ENCODE measurements at places on chromosomes 5 and 9.
A peak's percentile ranks its signal among the peaks of the same experiment; 100 is the strongest.

- no peak for DNase-seq
Measured at GRCh38 chr5:80756292-80756691, 101.5 kb upstream of the DHFR start.

DNA sequence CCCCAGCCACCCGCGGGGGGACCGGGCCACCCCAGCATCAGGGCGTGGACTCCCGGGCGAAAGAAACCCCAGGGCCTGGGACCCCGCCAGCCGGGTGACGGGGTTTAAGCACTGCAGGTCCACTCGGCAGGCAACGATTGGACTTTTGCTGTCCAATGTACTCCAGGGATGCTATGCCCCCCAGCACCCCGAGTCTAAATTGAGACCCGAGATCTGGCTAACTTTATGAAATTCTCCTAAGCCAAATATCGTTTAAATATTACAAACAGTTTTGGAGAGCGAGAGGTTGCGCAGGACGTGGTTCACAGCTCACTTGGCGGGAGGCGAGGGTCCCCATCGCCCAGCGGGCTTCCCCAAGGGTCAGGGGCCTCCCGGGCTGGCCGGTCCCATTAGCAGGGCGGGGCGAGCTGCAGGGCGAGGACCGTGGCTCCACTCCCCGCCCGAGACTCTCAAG lies 384 bp upstream of the MRPS2 start:
- DNase-seq = no peak

- DNase-seq = peak; percentile 76
Measured at GRCh38 chr9:112487008-112487798, 576 bp downstream of the KIAA1958 start.

GRCh38 chr5:56647099-56647850 lies 168.1 kb upstream of the MAP3K1 start:
- DNase-seq = no peak

GRCh38 chr9:125446561-125447094 lies 185.0 kb downstream of the GAPVD1 start:
- no peak for DNase-seq

DNA sequence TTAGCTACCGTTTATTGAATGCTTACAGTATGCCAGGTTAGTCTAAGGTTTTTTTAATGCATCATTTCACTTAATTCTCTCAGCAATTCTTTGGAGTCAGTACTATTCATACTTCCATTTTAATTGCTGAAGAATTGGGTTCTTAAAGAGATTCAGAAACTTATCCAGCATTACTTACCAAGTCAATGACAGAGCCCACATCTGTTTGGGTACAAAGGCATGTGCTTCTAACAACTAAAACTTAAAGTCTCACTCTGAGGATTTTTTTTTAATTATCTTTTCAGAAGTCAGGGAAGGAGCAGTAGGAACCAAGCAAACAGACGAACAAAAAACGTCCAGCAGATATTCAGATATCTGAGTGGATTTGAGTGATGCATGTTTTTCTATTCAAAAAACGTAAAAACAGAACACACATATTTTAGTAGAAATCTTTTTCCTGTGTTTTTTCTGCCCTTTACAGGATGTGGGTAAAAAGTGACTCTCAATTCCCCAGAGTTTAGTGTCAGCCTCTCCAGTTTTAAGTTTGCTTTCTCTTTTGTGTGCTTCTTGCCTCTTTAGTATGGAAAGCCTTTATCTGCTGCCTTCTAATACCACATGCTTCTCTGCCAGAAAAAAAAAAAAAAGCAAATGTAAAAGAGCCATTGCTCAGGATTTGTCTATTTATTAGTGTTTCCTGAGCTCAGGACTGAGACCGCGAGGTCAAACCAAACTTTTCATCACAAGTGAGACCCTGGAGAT lies 118.0 kb downstream of the PRKACG start:
- DNase-seq = no peak

DNA sequence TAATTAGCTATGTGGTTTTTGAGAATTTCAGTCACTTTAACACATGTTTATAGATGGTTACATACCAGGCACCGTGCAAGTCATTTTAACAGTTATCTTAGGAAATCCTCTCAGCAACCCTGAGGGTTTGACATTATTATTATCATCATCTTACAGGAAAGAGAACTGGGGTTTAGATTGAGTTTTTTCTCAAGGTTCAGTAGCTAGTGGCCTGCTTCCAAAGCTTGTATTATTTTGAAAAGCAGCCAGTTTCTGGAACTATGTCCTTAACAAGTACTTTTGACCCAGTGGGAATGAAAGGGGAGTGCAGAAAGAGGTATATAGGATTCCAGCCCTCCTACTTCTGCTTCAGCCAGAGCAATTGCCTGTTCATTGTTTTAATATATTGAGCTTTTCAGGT lies 157.5 kb downstream of the COMMD10 start:
- DNase-seq = no peak

DNA sequence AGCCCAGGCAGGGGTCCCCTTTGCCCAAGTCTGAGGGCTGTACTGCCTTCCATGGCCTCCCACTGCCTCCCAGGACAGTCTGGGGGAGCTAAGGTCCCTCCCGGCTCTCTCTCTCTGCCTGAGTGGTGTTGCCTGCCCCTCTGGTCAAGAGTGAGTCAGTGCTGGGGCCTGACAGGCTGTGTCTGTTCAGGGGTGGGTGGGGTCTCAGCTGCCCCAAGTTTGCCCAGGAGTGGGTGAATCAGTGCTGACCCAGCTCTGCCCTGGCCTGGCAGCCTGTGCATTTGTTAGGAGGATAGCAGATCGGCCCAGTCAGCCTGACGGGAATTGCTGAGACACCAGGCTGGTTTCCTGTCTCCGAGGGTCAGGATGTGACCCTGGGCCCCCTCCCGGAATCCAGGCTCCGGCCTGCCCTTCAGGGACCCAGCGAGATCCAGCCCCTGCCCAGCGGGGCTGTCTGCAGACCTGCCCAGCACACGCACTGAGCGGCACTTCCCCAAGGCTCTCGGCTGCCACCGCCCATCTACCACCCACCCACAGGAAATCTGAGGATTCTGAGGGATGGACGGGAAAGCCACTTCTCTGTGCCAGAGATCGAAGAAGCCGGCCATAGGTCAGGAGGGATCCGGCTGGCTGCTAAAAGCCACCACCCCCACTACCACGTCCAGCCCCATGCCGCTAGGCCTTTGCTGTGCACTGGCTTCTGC lies 15.9 kb downstream of the ENG start:
- DNase-seq = peak; percentile 51

DNA sequence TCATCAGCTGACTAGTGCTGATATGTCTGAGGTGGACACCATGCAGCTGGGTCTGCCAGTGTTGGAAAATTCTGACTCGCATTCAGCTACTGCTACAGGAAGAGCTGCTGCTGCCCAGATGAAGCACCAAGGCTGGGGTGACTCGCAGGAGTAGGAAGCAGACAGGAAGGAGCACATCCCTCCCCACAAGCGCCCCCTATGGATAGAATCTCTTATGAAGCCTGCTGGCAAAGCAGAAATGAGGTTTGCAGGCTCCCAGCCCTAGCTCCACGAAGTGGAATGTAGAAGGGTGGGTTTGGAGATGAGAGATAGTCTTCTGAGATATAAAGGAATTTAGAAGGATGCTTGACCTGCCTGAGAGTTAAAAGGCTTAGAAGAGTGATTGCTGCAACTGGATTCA lies 443.0 kb downstream of the ACTL7B start:
- DNase-seq = no peak

DNA sequence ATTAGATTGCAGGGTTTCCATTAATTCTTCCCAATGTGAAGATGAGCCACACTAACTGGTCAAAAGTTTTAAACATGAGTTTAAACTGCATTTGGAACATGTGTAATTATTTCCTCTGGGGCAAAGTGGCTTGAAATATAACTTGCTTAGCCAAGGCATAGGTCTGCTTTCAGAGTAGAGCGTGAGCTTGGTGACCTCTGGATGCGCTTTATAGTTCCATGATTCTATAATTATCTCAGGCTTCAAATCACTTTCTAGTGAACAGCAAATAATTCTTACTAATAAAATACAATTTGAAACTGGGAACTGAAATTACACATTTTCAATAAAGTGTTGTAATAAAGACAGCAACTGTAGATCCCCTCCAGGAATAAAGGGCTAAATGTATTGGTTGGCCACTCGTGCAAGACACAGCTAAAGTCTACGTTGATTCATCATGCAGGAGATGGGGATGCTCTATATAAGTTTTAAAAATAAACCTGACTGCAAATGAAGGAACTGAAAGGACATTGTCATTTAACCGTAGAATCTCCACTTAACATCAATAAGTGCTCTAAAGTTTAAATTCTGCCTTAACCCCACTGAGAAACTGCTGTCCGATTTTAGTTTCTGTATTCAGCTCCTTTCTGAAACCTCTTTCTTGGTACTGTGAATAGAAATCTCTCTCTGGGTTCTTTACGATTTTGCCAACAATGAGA lies 460.0 kb downstream of the PSAT1 start:
- DNase-seq = no peak

- no peak for DNase-seq
Measured at GRCh38 chr9:8262625-8263622, 463.3 kb upstream of the DMAC1 start.

- DNase-seq = peak; percentile 62
Measured at GRCh38 chr9:112378328-112379176, 1.4 kb upstream of the HSDL2 start.

- DNase-seq = no peak
Measured at GRCh38 chr9:98890256-98890655, 53.5 kb upstream of the COL15A1 start.

GRCh38 chr9:106869028-106869427 lies 6.1 kb downstream of the ZNF462 start:
- no peak for DNase-seq

GRCh38 chr9:104820336-104820735 lies 56.4 kb downstream of the NIPSNAP3B start:
- DNase-seq = no peak

Data from mucosa of descending colon (tissue), 3 donors.